KBM-7 (cell line): ENCODE measurements at places on chromosomes 11 and 22.

- DNase-seq: no peak
Measured at GRCh38 chr11:65398362-65398910, 12.0 kb downstream of the FRMD8 start.

DNA sequence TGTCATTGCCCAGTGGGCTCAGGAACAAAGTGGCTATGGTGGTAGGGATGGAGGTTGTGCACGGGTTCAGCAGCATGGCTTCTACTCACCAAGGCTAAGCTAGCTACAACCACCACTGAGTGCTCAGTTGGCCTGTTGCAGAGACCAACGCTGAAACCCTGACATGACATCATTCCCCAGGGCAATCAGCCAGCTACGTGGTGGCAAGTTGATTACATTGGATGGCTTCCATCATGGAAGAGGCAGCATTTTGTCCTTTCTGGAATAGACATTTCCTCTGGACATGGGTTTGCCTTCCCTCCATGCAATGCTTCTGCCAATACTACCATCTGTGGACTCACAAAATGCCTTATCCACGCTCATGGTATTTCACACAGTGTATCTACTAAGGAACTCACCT, 634.3 kb downstream of the OPCML start:
- DNase-seq: no peak

- DNase-seq: no peak
Measured at GRCh38 chr11:43367382-43368178, 8.9 kb downstream of the TTC17 start.

DNA sequence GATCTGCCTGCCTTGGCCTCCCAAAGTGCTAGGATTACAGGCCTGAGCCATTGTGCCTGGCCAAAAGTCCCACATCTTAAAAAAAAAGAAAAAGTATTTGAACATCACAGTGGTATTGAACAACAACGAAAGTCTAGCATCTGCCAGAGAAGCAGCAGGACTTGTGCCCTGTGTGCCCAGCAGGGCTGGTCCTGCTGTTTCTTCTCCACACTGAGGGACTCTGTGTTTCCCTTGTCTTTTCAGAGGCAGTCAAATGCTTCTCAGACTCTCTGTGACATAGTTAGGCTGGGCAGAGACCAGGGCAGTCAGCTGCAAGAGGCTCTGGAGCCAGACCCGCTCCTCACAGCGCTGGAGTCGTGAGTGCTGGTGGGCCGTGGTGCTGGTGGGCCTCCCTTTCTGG, 56.2 kb downstream of the SBF1 start:
- DNase-seq: no peak

DNA sequence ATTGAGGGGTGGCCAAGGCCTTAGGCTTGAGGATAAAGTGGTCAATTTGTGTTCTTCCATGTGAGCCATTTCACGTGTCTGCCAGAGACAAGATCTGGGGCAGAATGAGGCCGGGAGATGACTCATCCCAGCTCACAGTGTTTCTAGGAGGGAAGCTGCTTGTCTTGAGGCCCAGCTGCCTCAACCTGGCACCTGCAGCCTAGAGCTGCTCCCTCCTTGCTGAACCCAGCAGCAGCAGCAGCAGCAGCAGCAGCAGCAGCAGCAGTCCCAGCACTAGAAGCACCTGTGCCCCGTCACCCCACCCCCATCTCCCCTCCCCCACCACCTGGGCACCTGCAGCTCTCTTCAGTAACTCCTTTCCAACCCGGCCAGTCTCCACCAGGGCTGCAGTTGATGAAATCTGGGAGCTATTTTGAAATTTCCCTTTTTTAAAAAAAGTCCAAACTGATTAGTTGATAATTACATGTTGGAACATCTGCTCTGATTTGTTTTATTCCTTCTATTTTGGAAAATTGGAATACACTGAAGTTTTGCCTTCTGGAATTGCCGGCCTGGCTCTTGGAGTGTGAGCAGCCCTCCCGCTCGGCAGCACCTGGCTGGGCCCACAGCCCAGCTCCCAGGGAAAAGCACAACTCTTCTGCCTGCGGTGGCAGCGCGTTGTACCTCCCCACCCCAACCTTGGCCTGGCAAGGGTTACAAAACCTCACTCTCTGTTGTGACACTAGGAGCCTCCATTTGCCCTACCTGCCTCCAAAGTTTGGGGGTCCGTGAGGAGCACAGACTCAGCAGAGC, 143.5 kb downstream of the NXPE2 start:
- DNase-seq: no peak
